Stimulated activated CD8-positive, alpha-beta memory T cell treated with anti-CD3 and anti-CD28 coated beads, Interleukin-7, amount 100 ng/mL, for 48 hours (primary cell): ENCODE measurements at places on chromosomes 4 and X.

DNA sequence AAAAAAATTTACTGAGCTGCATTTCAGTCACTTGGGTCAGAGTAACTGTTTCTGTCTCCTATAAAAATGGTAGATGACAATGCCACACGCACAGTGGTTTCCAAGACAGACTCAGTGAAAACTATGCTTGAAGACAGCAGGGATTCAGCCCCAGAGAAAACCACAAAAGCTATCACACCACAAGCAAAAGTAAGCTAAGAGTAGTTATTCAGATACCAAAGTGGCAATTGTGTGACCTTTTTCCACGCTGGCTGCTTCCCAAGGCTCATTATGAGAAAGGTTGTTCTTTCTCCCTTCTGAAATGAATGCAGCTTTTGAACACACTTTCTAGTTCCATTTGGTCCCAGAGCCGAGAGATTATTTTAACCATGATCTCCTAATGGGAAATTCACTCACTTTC is 46.4 kb upstream of the GPM6B start:
- no peak for DNase-seq

DNA sequence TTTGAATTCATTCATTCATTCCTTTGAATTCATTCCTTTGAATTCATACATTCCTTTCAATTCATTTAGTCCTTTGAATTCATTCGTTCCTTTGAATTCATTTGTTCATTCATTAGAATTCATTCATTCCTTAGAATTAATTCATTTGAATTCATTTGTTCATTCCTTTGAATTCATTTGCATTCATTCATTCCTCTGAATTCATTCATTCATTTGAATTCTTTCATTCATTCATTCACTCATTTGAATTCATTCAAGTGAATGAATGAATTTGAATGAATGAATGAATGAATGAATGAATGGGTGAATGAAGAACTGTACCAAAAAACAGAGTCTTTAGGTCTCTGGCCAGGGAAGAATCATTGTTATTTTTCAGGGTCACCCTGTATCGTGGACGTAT is 216.6 kb downstream of the DHRSX start:
- DNase-seq = no peak

DNA sequence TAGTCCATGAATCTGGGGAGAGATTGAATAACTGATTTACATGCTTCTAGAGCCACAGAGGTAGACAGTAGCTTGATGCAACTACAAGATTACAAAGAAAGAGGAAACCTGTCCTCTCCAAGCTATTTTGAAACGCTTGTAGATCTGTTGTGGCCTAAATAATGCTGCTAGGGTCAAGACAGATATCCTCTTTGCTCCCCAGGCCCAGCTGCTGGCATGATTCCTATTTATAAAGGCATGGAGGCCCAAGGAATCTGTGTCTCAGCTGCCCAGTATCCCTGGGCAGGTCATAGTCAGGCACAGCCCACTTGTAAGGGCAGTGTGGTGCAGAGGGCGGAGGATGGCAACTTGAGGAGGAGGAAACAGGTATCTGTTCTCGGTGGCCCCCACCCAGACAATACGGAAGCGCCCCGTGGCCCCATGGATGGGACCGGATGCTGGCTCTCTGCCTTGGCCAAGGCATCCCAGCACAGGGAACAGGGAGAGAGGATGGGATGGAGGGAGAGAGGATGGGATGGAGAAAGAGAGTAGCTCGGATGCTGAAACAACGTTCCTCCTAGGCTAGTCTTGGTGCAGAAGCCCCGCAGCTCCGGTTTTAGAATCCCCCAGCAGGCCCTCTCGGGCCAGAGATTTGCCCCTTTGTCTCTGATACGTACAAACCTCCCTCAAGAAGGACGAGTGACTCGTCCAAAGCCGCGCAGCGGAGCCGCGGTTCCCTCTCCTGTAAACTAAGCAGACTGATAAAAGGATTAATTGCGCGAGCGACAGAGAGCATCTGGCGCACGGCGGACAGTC is 767 bp upstream of the SMIM20 start:
- DNase-seq = no peak

GRCh38 chrX:27336466-27337091 is 126.6 kb downstream of the PPP4R3C start:
- no peak for DNase-seq

DNA sequence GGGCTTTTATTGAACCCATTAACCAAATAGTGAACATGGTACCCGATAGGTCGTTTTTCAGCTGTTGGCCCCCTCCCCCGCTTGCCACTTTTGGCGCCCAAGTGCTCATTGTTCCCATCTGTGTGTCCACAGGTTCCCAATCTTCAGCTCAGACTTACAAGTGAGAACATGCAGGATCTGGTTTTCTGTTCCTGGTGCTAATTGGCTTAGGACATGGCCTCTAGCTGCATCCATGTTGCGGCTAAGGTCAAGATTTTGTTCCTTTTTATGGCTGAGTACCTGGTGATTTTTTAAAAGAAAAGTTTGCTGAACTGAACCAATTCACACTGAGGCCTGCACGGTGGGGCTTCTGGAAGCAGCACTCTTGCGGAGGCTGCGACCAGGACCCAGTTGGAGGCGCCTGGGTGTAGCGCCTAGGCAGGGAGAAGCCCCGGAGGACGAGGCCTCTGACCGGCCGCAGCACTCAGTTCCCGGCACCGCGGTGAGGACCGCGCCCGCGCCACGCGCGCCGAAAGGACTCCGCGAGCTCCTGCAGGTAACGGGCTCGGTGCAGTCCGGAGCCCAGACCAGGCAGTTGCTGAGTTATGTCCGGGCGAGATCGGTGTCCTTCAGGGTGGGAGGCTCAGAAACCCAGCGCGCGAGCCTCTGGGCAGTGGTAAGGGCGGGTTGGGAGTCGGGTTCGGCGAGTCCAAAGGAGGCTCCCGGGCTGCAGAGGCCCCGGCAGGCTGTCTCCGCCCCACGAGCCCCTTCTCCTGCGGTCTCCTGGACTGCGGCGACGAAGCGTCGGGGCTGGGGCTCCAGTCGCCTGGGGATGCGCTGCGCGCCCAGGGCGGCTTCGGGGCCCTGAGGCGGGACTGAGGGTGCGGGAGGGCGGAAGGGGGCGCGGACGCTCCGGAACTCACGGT is 15.8 kb upstream of the SLC25A4 start:
- no peak for DNase-seq

DNA sequence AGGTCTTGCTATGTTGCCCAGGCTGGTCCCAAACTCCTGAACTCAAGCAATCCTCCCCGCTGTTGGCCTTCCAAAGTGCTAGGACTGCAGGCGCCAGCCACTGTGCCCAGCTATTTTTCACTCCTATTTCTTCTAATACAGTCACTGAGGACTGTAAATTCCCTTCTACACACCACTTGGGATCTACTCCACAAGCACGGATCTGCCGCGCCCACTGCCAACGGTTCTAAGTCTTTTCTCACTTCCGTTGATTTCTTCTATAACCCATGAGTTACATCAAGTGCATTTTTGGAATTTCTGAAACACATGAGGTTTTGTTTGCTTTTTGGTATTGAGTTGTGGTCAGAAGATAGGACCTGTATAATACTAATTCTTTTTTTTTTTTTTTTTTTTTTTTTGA is 48.6 kb downstream of the FAM53A start:
- DNase-seq = no peak

- DNase-seq = no peak
These were observed 892 bp downstream of the IL1RAPL2 start for GRCh38 chrX:104566681-104567501.

- no peak for DNase-seq
These were observed 986.0 kb downstream of the CCSER1 start for GRCh38 chr4:91113130-91113706.
